Activated naive CD4-positive, alpha-beta T cell treated with anti-CD3 and anti-CD28 coated beads for 36 hours (primary cell): ENCODE measurements at places on chromosomes 5 and 9. TPM values are rescaled to one million over a fixed set of nuclear protein-coding genes. Genes with fewer than 3 reads are reported as not detected.
A peak's percentile ranks its signal among the peaks of the same experiment; 100 is the strongest.

DNA sequence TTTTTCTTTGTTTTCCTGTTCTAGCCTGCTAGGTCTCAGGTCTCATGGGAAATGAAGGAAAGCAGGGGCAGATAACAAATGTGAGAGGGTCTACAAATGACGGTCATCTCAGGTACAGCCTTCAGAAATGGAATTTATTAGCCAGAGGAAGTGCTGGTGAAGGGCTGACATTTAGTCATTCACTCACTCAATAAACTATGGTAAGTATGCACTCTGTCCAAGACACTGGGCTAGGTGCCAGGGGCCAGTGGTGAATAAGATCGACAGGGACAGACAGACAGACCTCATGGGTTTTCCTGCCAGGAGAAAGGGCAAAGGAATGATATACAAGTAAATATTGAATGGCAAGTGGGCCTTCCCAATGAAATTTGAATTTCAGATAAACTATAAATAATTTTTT is 6.3 kb downstream of the PDE6A start:
- DNase-seq, result no peak

DNA sequence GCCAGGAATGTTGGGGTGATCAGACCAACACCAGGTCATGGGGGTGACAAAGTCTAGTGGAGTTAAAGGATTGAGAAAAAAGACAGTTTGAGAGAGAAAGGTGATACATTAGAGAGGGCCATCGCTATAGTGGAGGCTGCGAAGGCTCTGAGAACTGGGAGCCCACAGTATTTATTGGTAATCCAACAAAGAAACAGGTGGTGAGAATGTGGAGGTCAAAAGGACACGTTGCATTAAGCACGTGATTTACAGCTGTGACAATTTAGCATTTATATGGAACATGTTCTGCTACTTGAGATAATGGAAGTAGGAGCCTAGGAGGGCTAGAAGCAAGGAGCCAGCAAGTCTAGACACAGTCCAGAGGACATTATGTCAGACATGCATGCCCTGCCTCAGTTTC is 2086.5 kb upstream of the C9orf72 start:
- DNase-seq, result no peak

MORN5 gene
- total RNA-seq, result not detected

DNA sequence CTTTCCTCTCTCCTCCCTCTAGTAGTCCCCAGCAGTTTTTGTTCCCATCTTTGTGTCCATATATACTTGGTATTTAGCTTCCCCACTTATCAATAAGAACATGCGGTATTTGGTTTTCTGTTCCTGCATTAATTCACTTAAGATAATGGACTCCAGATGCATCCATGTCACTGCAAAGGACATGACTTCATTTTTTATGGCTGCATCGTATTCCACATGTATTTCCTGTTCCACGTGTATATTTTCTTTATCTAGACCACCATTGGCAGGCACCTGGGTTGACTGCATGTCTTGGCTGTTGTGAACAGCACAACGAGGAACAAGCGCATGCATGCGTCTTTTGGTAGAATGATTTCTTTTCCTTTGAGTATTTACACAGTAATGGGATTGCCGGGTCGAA is 6.2 kb downstream of the ZNF79 start:
- no peak for DNase-seq

DNA sequence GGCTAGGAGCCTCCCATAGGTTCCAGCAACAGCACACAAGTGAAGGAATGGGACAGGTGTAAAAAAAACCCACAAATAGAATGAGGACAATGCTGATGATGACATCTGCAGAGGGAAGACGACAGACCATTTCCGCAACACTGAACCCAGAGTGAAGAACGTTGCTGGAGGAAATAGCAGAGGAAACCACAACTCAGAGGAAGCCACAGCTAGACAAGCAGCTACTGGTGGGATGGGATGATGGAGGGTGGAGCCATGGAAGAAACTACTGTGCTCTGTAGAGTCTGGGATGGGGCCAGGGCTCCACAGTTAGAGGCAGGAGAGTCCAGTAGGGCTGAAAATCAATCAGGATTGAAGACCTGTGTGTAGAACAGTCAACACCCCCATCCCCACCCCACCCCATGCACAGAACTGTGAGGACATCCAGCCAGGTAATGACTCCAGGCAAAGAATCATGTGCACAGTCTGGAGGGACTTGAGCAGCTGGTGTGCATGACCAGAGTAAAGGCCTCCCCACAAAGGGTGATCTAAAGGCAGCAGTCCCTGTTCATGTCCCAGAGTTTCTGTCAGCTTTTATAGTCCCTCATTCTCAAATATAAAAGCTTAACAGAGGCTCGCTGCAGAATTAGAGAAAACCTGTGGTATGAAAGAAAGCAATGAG is 65.2 kb upstream of the SPIN1 start:
- DNase-seq, result peak; percentile 78
